NCI-H2171 treated with DMSO at 0.1 percent for 48 hours (cell line): ENCODE measurements at places on chromosomes 4 and X.
A peak's percentile ranks its signal among the peaks of the same experiment; 100 is the strongest.

DNA sequence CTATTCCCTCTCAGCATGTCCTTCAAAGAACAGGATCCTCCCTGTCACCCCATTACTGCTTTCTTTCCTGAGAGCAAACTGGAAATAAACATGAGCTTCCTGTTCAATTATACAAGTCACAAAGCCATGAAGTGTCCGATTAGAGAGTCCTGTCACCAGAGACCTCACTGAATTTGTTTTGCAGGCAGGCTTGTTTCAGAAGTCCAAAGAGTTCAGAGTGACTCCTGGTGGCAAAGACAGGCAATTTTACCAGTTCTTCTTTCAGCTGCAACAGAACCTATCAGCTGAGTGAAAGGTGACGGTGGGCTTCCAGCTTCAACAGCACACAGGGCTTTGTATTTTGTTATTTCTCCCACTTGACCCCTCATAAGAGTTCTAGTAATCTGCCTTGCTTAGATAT is 6.4 kb downstream of the ELK1 start:
- DNase-seq: no peak

DNA sequence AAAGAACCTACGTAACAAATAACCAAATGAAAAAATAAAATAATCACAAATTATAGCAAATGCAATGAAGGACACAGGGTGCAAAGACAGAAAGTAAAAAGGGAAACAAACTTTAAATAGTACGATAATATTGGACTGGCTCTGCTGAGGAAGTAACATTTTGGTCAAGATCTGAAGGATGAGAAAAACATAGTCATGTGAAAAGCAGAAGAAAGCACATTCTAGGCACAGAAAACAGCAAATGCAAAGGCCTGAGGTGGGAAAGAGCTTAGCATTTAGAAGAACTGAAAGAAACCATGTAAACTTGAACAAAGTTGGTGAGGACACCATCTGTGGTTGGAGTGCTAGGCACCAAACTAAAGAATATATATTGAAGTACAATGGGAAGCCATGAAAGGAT is 111.2 kb downstream of the PPP3CA start:
- no peak for DNase-seq

DNA sequence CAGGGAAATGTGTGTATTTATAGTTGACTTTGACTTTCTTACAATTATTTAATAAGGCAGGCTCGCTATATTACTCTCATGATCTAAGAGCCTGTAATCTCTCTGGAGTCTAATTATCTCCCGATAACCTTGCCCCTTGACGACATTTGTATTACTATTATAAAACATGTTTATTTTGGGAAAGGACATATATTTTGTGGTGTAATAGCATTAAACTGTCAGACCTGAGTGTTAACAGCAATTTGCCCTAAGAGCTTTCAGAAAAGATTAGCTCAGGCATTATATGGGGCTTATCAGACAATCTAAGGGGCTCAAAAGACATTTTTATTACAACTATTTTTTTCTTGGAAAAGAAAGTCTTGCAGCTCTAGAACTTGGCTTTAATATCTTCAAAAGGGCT is 427.9 kb upstream of the SLIT2 start:
- DNase-seq: no peak

GRCh38 chrX:136816975-136817374 is 36.2 kb upstream of the ARHGEF6 start:
- no peak for DNase-seq

GRCh38 chr4:40228497-40229365 is 31.9 kb downstream of the RHOH start:
- DNase-seq: no peak

DNA sequence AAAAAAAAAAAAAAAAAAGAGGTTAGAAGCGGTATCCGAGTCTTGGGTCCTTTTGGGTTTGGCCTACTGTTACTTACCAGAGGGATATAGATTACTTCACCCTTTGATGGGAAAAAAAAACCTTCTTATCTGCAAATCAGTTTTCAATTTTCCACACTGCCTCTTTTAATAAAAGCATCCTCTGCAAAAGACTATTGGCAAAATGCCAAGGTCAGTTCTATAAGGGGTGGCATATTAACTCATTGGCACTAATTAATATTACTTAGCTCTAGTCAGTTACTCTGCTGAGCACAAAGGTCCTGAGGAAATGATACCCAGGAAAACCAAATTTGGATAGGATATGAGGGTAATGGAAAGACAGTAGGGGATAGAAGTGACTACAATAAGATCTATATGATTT is 44.3 kb upstream of the MTMR8 start:
- DNase-seq: no peak

GRCh38 chrX:101206471-101206870 is 13.1 kb upstream of the DRP2 start:
- DNase-seq: peak; percentile 38

GRCh38 chr4:138492176-138492575 is 250.0 kb upstream of the SLC7A11 start:
- DNase-seq: no peak

GRCh38 chrX:97401586-97402136 is 518.0 kb downstream of the RPA4 start:
- DNase-seq: no peak

- peak; percentile 64 for DNase-seq
Measured at GRCh38 chr4:25563071-25563564, 92.5 kb upstream of the SLC34A2 start.

GRCh38 chr4:28462766-28463700 is 1602.4 kb downstream of the STIM2 start:
- DNase-seq: no peak

GRCh38 chr4:107801766-107802211 is 22.9 kb upstream of the SGMS2 start:
- DNase-seq: no peak

DNA sequence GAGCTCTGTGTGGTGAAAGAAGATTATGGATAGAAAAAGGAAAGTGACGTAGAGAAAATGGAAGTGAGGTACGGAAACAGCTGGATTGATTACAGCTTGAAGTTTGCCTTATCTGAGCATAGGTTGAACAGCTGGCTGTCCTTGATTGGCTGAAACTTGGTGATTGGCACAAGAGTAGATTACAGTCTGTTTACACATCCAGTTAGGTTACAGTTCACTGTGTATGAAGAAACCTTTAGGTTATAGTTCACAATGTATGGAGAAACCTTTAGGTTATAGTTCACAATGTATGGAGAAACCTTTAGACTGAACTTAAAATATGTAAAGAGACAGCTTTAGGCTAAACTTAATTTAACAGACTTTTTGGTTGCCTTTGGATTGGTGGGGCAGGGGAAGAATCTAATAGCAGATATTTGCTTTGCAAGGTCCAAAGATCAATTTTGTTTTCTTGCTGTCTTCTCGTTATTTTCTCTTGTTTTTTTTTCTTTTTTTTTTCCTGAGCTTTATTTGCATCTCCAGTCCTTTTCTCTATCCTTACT is 15.6 kb upstream of the ART3 start:
- DNase-seq: no peak

- no peak for DNase-seq
Measured at GRCh38 chr4:93061826-93062225, 758.1 kb downstream of the GRID2 start.

DNA sequence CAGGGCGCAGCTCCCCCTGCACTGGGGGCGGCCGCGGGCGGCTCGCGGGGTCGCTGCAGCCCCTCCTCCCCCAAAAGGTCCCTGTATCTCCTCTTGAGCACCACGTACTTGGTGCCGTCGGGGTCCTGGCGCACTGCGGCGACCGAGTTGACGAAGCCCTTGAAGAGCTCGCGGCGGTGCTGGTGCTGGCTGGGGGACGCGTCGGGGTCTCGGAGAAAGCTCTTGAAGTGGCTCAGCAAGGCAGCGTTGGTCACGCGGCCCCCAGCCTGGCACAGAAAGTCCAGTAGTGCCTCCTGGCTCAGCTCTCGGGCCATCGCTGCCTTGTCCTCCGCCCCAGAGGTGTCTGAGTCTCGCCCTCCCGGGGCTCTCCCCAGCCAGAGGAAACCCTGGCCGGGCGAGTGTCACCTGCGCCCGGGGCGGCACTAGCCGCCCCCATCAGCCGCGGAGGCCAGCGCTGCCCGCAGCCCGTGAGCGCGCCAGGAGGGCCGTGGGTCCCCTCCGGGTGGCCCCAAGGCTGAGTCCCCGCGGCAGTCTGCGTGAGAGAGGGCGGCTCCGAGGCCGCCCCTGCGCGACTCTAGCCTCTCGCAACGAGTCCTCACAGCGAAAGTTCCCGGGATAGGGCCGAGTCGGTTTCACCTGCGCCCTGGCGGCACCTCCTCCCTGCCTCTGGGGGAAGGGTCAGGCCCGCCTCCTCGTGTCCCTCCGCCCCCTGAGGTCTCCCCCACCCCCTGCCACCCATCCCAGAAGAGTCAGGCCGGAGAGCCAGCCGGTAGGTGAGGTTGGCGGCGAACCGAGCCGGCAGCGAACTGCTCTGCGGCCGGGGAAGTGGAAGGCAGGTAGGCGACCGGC is at the start of gene SOWAHB:
Gene SOWAHB (minus strand): TSS at position 609 of the 849 bp plus-strand sequence. CDS start 295 bp downstream, at position 314.
- DNase-seq: no peak

DNA sequence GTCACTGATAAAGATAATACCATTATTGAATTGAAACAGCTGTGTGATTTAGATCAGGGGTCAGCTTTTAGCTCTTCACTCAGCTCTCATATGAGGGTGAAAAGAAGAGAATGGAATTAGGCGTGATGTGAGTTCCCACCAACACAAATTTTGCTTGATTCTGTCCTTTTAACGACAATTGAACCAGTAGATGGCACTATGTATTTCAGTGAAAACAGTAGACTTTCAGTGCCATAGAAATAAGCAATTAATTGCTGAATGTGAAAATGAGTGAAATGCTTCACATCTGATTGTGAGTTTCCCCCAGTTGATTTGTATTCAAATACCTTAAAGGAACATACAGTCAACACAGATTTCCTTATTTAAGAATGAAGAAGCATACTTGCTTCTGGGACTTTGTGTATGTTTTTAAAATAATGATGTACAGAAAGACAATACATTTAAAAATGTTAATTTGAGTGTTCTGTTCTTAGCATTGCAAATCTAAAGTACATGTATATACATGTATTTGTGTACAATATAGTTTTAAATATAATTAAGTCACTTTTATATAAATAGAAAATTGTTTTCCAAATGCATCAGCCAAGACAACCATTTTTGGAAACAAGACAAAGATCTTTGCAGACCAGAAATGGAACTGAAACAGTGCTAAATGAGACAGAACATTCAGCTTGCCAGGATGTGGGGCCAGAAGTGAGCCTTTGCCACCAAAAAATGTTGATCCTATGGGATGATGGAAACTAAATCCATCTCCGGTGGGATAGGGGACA is 178.8 kb downstream of the SNCA start:
- peak; percentile 24 for DNase-seq

GRCh38 chr4:164924670-164925238 is 47.8 kb downstream of the APELA start:
- DNase-seq: no peak

- DNase-seq: no peak
Measured at GRCh38 chrX:9308426-9308825, 156.4 kb upstream of the TBL1X start.

DNA sequence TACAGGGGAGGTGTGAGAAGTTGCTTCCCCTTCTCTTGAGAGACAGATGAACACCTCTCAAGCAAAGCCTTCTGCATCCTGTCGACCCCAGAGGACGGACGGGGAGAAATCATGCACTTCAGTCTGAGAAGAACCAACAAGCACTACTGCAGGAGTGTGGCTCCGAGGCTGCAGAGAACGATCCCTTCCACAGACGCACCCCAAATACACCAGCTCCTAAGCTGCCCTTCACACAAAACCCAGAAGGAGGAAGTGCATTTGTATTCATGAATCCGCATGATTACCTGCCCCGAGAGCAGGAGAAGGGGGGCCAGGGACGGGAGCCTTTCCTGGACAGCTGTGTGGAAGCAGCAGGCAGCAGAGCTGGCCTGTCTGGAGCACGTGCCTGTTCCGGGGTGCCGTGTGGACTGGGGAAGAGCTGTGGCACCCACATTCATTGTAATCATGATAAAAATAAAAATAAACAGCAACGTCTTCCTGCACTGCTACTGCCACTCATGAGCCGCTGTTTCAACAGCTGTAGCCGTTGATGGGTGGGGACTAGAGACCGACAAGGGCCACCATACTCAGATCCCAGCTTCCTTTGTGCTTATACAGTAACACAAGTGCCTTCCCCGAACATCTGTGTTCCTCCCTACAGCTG is 42.9 kb downstream of the ACSL1 start:
- DNase-seq: no peak

- DNase-seq: no peak
Measured at GRCh38 chr4:158133551-158133950, 39.3 kb downstream of the GASK1B start.

- DNase-seq: no peak
Measured at GRCh38 chrX:134095366-134095765, 110.0 kb upstream of the GPC3 start.

DNA sequence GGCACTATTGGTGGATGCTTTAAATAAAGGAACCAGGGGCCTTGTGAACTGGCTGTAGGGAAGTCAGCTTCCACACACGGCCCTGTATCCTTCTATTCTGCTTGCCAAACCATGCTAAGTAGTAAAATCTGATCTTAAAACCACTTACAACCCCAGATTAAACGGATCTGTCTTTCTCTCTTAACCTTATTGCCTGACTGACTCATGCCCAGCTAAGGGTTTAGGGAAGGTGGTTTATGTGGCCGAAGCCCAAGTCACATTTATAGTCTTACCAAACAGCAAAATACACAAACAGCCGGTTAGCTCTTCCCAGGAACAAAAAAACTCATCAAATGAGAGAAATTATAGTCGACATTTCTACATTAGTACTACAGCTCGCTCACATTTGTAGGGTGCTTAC is 988.4 kb upstream of the TENM3 start:
- DNase-seq: no peak

GRCh38 chr4:158176776-158177175 is 4.0 kb upstream of the GASK1B start:
- DNase-seq: no peak

GRCh38 chrX:47146936-47147859 is 2.2 kb downstream of the RBM10 start:
- no peak for DNase-seq

- no peak for DNase-seq
Measured at GRCh38 chr4:176953021-176953420, 160.3 kb upstream of the VEGFC start.

GRCh38 chr4:113497154-113497884 is 264.2 kb downstream of the CAMK2D start:
- no peak for DNase-seq

DNA sequence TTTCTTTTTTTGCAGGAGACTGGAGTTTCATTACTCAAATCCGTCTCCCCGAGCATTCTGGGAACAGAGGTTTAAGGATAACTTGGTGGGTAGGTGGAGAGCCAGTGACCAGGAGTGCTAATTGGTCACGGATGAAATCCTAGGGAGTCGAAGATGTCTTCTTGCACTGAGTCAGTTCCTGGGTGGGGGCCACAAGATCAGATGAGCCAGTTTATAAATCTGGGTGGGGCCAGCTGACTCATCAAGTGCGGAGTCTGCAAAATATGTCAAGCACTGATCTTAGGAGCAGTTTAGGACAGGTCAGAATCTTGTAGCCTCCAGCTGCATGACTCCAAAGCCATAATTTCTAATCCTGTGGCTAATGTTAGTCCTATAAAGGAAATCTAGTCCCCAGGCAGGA is 741.3 kb downstream of the PCDH7 start:
- DNase-seq: no peak
